ENCODE measurements at places on chromosomes 2 and 18.

DNA sequence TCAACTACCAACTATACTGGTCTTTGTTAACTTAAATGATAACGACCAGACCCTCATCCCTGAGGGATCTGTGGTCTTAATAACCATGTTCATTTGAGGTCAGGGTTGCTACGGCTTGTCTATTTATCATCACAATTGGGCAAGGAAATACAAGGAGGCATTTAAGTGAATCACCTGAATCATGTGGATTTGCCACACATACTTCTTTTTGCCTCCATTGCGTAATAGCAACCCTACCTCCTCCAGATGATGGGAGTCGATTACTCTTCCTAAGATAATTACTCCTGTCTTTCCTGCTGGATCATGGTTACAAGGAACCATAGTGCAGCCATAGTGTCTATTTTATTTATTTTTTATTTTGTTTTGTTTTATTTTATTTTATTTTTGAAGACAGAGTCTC lies 42.2 kb downstream of the TAF4B start:
- no peak for DNase-seq

DNA sequence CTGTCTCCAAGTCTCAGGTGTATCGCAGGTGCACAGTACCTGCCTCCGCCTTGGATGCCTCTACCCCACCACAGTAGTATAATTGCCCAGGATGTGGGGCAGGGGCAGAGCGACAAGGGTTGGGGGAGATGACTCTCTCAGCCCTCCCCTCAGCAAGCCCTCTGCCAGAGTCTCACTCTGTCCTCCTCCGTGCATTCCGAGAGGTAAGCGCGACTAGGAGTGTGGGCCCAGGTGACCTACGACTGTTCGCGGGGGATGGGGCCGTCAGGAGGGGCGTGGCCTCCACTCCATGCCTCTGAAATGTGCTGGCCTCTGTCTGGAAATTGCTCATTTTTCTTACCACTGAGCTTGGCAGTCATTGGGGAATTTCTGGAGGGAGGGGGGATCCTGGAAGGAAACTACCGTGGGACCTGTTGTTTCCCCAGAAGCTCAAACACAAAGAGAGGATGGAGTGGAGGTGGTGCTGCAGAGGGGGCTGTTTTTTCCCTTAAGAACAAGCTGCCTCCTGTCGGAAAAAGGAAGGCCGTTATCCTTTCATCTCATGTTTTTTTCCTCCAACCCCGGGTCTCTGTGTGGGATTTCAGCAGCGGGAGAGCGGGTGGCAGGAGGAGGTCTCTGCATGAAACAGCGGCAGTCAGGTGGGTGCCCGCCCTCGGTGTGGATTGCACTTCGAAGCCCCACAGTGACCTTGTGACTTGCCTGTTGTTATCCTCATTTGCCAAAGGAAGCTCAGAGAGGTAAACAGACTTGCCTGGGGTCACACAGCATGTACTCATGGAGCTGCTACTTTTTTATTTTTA lies 13.0 kb upstream of the RALB start:
- peak; percentile 68 for DNase-seq

GRCh38 chr2:53945538-53945937 lies 25.3 kb downstream of the PSME4 start:
- peak; percentile 9 for DNase-seq

- peak; percentile 74 for DNase-seq
These were observed 37.8 kb downstream of the PCBP1 start for GRCh38 chr2:70124983-70125480.

GRCh38 chr2:8509621-8510020 lies 172.2 kb upstream of the ID2 start:
- no peak for DNase-seq

GRCh38 chr18:24488824-24489493 lies 28.5 kb downstream of the HRH4 start:
- DNase-seq = peak; percentile 17

DNA sequence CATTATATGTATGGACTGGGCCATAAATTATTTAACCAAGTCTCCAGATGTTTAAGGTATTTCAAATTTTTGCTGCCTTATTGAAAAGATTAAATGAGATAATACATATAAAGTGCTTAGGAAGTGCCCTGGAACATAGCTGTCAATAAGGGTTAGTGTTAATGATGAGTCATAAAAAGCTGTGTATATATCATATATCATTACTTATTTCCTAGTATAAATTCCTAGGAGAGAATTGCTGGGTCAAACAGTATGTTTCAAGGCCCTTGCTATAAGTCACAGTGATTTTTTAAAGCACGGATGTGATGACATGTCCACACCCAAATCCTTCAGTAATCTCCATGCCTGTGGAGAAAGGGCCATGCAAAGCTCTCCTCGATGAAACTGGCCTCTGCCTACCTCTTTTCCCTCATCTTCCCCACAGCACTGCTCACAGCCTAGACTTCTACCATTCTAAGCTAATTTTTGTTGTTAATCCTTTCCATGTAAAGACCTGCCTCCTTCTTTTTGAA lies 8.5 kb downstream of the ZNF2 start:
- peak; percentile 53 for DNase-seq

- no peak for DNase-seq
These were observed 258.4 kb downstream of the LOXHD1 start for GRCh38 chr18:46398625-46399024.

DNA sequence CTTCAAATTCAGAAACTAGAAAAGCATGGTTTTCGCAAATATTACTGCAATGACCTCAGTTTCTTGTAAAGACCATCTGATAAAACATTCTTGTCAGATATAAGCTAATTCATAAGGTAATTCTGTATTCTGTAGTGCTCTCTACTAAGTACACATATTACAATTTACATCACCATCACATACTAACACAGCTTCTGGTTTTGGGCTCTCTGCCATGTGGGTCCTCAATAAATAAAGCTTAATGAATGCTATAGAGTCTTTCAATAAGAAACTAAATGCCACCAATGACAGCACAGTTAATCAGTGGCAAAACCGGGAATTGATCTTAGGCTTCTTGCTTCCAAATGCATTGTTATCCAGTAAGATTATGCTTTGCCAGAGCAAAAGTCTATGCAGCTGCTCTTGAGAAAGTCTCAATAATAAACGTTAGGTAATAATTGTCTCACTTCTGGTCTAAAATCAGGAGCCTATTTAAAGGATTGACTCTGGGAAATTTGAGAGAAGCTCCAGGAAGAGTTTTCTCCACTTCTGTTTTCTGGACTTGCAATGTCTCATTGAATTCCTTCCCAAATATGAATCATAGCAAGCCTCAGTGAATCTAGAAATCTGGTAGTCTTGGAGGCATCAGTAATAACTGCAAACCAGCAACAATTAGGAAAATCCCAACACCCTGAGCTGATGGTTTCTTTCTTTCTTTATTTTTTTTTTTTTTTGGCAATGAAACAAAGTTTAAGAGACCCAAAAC lies 67.9 kb upstream of the RAPGEF4 start:
- DNase-seq = peak; percentile 53

DNA sequence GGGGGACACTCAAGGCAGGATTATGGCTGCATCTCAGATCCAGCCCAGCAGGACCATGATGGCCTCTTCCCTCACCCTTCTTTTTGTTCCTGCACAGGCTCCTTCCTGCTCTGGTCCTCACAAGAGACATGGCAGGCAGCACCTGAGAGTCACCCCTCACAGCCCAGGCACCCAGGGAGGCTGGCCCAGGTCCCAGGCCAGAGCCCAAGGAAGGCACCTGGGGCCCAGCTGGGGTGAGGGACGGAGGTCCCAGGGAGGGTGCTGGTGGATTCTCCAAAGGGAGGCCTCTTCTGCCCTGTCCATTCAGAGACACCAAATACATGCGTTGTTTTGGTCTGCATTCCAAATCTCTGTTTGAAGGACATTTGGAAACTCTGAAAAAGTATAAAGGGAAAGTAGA lies 285.4 kb upstream of the HS6ST1 start:
- DNase-seq = no peak

DNA sequence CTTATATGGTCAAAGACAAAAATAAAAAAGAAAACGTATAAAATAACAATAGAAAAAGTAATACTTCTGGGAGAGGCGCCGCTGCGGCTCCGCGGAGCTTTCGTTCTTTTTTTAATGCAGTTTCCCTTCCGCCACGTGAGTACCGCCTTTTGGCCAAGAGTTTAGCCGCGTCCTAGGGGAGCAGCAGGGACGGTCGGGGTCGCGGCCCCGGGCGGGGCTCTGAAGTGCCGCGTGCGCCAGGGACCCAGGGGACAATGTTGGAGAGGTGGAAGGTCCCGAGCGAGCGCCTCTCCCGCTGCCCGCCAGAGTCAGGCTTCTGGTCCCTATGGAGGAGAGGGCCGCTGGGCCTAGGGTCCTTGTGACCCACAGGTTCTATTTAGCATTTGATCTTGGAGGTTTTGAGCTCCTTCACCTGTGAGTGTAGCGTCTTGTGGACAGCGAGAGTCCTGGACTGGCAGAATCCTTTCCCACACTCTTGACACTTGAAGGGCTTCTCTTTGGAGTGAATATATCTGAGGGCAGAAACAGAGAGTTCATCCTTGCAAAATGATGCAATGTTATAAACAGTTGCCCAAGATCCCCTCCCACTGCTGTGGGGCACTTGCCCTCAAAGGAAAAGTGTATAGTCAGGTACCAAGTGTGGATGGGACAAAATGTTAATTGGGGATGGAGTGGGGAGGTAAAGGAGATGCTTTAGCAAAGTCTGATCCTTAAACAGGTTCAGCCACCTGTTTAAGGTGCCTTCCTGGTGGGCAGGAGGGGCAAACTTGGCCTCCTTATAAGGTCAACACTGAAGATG lies 6.3 kb downstream of the OSR1 start:
- DNase-seq = no peak

DNA sequence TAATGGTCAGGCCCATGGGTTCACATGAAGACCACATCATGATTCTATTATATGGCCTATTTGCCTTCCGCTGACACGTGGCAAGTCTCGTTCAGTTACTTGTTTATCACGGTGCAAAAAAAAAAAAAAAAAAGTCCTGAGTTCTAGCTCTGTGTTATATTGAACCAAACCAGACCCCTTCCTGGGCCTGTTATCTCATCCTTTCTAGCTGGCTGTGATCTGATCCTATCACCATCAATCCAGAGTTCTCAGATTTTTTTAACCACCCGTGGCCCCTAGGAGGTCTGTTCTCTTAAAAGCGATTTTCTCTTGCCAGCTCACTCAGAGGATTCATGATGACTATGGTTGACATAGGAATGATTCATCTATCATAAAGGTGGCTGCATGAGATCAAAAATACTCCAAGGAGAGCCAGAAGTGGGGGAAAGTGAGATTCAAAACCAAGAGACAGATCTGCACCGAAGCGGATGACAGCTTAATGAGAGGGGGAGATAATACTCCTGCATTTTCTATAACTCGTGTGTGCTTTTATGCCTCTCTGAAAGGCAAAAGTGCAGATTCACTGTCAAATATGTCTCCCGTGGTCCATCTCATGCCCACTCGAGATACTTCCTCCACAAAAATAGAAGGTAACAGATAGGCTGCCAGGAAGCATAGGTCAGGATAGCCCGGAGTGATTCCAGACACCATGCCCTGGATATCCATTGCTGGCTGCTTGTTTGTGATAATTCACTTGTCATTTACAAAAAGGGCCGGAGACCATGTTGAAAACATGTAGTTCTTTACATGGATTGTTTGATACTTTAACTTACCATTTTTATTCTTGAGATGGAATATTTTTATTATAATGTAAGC lies 505.7 kb upstream of the KLHL29 start:
- no peak for DNase-seq

DNA sequence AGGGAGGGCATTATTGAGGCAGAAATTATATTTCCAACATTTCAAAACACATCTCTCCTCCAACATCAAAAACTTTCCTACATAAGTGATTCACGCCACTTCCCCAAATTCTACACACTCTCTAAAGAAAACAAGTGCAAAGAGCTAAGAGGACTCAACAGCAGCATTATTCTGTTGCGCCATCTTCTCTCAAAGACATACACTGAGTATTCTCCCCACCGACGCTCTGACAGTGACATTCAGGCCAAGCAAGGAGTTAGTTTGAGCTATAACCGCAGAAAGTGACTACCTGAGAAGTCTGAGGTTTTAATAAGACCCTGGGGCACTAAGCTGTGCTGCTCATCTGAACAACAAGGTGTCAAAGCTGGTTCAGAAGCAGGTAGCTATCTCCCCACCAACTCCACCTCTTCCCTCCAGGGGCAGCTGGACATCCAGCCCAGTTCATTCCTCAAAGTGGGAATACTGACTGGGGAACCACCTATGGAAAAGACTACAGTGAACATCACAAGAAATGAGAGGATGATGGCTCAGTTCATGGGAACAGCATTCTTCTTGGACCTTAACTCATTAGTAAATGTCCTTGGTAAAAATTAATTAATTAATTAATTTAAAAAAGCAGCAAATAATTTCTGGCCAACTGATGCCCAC lies 309.5 kb upstream of the CCDC68 start:
- DNase-seq = no peak

GRCh38 chr2:37080266-37080665 lies 3.9 kb downstream of the HEATR5B start:
- no peak for DNase-seq

GRCh38 chr18:14970027-14970426 lies 222.1 kb downstream of the ANKRD30B start:
- DNase-seq = no peak

DNA sequence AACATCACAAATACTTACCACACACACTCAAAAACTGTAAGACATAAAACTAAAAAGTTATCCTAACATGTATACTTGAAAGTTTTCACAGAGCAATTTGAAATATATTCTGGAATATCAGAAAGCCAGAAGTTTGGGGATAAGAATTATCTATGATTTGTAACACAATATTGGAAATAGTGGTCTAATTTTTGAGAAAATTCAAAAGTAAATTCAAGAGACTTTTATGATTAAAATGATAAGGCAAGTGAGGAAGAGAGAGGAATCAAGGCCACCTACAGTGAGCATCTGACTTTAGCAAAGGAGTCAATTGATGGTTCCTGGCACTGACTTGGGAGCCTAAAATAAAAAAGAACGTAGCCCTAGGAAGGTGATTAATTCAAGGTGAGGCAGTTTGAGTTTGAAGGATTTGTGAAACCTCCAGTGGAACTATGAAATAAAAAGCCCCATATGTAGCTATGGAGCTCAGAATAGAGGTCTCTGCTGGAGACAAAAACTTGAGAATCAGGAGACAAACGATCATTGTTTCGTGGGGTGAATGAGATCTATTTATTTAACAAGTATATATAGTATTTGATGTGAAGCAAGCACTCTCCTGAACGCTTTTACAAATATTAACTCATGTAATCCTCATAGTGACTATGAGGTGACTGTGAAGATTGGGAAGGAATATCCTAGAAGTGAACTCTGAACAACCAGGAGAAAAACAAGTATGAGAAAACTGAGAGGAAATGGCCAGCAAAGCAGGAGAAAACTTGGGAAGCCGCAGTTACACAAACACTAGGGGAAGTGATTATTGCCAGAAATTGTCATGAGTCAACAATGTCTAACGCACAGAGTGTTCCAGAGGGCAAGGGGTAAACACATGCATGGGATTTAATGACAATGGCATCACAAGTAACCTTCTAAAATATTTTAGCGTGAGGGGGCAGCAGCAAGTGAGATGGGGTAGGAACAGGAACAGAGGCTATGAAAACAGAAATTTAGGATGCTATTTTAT lies 12.8 kb downstream of the TFPI start:
- peak; percentile 96 for DNase-seq

DNA sequence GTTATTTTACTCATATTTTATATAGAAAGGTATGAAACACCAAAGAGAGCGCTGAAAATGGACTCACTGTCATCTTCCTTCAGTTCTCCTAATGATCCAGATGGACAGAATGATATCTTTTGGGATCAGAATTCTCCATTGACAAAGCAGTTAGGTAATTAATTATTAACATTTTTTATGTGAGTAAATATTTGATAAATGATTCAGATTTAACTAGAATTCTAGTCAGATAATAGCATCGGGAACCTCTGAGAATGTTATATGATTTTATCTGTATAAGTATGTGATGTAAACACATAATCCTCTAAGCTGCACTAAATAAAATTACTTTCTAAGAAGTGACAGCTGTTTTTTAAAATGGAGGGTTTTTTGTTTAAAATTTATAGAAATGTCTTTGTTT lies 2.0 kb downstream of the ETAA1 start:
- no peak for DNase-seq

All from HCEC 1CT (cell line).